ENCODE measurements at places on chromosomes 2 and 18.

DNA sequence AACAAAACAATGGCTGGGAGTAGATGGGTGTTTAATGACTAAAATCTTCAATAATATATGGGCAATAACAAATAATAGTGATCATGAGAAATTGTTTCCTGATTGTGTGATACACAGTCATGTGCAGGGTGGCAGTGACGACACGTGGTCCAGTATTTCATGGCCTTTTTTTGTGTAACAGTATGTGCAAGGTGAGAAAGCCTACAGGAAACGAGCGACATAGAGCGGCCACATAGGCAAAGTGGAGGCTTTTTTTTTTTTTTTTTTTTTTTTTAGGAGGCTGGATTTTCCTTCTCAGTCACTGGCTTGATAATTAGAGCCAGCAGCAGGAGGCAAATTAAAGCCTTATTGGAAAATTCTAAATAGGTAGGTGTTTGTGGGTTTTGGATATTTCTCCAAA lies 123.7 kb downstream of the MYO3B start:
- no peak for DNase-seq

GRCh38 chr2:34401186-34401585 lies 802.1 kb upstream of the FAM98A start:
- DNase-seq: no peak

- no peak for DNase-seq
Measured at GRCh38 chr2:226977775-226978190, 141.9 kb downstream of the RHBDD1 start.

GRCh38 chr2:231425811-231426703 lies 30.5 kb downstream of the B3GNT7 start:
- DNase-seq: no peak

DNA sequence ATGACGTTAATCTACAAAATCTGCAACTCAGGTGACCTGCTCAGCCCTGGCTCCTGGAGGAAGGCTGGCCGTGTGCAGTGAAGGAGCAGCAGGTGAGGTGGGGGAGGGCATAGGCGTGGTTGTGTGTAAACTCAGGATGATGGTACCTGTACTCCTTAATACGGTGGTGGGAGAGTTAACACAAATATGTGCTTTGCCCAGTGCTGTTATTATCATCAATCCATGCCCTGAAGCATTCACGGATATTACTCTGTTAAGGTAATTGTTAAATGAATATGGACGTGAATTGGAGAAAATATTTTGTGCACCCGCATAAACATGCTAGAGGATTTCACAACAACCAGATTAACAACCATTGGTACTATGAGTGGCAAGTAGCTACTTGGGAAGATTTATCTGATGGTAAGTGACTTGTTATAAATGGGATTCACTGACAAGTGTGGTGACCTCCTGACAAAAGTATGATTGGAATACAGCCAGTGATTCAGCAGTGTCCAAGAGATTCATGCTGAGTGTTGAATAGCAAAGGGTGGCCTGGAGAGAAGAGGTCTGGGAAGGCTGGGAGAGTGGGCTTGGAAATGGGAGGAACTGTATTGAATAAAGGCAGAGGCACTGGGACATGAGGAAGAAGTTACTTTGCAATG lies 194.1 kb downstream of the TPGS2 start:
- no peak for DNase-seq

DNA sequence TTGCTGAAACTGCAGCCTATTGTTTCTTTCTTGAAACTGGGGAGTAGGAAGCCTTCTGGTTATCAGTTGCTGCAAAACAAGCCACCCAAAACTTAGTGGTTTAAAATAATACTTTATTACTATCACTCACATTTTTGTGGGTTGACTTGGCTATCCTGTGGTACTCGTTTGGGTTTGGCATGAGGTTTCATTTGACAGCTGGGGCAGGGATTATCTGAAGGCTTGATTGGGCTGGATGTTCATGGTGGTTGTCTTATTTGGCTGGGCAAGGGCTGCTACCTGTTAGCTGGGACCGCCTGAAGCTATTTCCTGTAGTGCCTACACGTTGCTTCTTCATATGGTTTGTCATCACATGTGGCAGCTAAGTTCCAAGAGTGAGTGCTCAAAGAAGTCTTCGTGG lies 122.3 kb downstream of the PLCL1 start:
- no peak for DNase-seq

- DNase-seq: no peak
Measured at GRCh38 chr2:128560718-128561117, 242.1 kb upstream of the HS6ST1 start.

- DNase-seq: peak; percentile 74
Measured at GRCh38 chr18:7908681-7909299, 341.7 kb downstream of the PTPRM start.

- DNase-seq: no peak
Measured at GRCh38 chr2:205868773-205869333, 186.6 kb downstream of the NRP2 start.

- no peak for DNase-seq
Measured at GRCh38 chr2:177265824-177266817, 1.6 kb upstream of the NFE2L2 start.

DNA sequence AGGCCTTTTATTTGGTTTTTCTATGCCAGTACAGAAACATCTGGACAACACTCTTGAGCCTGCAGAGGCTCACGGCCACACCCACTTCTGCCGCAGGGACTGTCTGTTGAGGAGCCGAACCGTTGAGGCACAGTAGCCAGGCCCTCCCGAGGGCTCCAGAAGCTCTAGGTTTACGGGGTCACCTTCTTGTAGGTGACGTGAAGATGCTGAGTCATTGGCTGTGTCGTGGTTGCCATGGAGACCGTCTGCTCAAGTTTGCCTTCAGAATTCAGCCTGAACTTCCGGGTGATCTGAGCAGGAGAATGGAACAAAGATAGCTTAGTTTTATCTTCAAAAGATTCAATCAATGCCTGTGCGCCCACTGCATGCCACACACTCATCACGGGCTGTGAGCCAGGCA lies 25.9 kb downstream of the BOK start:
- DNase-seq: no peak

DNA sequence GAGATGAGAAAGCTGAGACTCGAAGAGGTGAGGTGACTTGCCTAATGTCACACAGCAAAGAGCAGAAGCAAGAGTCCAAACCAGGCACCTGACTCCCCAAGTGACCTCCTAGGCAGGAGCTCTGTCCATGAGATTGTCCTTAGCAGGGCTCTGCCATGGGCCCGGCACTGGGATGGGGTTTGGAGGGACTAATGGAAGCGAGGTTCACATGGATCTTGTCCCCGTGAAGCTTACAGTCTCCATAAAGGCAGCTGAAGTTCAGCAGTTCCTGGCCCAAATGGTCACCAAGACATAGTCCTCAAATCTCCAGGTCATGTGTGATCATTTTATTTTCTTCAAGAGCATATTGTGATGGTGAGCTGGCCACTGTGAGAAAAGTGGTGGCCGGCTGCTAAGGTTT lies 57.0 kb upstream of the AFF3 start:
- no peak for DNase-seq

- DNase-seq: no peak
Measured at GRCh38 chr2:237358721-237359517, 55.0 kb downstream of the COL6A3 start.

DNA sequence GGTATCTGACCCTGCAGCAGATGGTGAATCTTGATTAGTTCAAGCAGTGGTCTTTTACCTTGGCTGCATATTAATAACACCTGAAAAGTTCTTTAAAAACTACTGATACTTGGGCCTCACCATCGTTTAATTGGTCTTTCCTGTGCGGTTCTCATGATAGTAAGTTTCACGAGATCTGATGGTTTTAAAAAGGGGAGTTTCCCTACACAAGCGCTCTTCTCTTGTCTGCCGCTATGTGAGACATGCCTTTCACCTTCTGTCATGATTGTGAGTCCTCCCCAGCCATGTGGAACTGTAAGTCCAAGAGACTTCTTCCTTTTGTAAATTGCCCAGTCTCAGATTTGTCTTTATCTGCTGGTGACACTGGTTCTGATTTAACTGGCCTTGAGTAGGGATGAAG lies 102.3 kb downstream of the LYPD1 start:
- DNase-seq: no peak

DNA sequence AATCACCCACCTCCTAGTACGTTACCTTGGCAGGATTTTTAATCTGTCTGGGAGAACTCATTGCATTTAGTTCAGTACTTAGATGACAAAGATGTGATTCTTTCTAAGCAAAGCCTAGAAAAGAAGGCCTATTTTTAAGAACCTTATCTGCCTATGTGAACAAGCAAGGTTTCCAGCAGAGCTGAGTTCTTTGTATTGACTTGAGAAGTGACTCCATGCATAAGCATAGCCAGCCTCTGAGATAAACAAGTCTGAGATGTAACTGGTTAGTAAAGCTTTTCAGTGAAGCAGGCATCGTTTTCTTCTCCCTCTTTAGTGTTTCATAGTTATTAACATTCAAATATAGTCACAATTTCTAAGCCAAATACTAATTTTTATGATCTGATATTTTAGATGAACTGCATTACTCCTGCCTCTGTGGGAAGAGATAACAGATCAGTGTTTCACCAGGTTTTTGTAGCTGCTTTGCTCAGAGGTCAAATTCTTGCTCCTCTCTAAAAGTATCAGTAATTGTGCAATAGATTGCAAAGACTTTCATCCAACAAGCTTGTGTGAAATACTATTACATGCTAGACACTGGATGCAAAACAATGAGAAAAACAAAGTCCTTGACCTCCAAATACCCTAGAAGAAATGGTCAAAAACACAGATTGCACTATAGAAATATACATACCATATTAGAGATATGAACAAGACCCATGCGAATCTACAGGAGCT lies 107.8 kb downstream of the MBD2 start:
- no peak for DNase-seq

- peak; percentile 24 for DNase-seq
Measured at GRCh38 chr2:7011356-7012083, 94.3 kb downstream of the RNF144A start.

GRCh38 chr2:42900289-42900891 lies 108.0 kb upstream of the HAAO start:
- no peak for DNase-seq

DNA sequence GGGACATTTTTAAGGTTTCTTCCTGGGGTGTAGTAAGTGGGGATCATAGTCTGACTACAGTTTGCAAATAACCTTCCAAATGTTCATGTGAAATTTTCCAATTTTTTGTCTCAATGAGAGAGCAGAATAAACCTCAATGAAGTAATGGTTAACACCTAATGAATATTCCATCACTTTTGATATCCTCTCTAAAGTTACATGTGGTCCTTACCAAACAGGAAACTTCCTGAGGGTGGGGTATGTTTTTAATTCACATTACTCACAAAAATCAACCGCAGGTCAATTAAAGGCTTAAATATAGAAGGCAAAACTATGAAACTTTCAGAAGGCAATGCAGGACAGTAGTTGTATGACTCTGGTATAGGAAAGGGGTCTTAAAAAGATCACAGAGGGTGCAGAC lies 13.2 kb downstream of the ZNF407 start:
- no peak for DNase-seq

DNA sequence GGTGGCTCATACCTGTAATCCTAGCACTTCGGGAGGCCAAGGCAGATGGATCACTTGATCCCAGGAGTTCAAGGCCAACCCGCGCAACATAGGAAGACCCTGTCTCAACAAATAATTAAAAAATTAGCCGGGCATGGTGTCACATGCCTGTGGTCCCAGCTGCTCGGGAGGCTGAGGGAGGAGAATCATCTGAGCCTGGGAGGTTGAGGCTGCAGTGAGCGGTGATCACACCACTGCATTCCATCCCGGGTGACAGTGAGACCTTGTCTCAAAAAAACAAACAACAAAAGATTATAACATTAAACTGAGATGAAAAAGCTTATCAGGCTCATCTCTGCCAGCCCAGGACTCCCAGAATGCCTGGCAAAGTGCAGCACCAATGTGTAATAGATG lies 50.5 kb downstream of the PAPOLG start:
- no peak for DNase-seq

DNA sequence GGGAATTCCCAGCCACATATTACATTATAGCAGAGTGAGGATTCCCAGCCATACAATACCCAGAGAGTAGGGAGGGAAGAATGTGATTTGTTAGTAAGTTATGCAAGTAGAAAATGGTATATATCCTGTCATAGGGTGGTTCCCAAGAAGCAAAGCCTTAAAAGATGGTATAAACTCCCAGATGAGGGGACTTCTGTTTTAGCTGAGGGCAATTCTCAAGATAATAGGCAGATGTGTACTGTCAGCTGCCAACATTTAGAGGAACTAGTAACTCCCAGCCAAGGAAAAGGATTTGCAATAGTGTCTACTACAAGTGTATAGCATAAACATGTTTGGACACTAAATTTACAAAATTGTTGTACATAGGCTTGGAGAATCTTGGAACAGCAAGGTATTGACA lies 86.5 kb downstream of the XDH start:
- no peak for DNase-seq

Data from NCI-H1930 (cell line).